IMR-90 (cell line): ENCODE measurements at places on chromosomes 4 and X.
A peak's percentile ranks its signal among the peaks of the same experiment; 100 is the strongest.

GRCh38 chr4:106762666-106763443 is 273.3 kb downstream of the DKK2 start:
- no peak for DNase-seq

- no peak for DNase-seq
Measured at GRCh38 chr4:2069161-2069971, 10.2 kb downstream of the NAT8L start.

DNA sequence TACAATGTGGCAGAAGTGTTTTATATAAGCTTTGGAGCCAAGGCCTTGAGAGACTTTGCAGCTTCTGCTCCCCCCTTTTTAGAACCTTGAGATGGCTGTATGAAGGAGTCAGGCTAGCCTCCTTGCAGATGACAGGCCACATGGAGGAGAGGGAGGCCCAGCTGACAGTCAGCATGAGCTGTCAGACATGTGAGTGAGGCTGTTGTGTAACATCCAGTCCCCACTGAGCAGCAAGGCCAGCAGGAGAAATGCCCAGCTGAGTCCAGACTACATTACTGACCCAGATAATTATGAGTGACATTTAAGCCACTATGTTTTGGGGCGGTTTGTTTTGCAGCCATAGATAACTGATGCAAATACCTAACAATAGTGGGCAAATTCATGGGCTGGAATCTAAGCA is 515.3 kb upstream of the ARX start:
- DNase-seq: peak; percentile 41

GRCh38 chr4:30399476-30399875 is 320.7 kb upstream of the PCDH7 start:
- DNase-seq: no peak

DNA sequence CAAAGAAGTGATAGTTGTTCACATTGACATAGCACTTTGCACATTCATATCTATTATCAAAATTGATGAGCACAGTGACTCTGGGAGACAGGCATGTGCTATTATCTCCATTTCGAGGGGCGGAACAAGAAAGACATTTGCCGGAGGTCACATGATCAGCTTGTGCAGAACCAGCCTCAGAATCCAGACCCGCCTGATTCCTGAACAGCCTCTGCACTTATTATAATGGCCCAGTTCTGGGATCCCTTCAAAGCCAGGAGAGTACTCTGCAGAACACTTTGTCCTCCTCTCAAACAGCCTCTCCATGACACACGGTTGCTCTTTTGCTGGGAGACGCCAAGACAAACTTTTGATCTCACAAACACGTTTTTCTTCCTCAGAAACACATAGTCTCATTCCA is 48.4 kb downstream of the RWDD4 start:
- DNase-seq: peak; percentile 25
